ENCODE measurements at places on chromosomes 12 and 14.

DNA sequence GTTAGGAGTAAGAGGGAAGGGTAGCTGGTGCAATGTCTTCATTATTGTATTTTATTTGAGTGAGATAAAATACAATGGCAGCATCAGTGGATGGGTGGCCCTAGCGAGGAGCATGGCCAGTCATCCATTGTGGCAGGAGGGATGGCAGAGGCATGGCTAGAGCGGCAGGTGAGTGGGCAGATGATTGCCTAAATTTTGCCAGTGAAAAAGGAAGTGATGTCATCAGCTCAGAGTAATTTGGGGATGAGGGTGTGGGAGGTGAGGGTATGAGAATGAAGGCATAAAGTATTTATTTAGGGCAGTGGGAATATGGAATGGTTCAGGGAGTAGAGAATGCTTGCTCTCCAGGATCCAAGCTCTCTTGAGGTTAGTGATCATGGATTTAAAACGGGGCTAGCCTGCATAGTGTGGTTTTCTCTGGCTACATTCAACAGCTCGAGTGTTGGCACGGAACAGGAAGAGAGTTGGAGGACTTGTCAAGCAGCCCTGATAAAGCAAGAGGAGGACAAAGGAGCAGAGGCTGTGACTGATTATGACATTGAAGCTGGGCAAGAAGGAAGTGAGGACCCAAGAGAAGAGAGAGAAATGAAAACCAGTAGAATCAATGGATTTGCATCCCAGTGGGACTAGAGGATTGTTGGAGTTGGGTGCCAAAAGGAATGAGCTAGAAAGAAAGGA, 18.7 kb upstream of the SERPINA6 start:
- no peak for DNase-seq

DNA sequence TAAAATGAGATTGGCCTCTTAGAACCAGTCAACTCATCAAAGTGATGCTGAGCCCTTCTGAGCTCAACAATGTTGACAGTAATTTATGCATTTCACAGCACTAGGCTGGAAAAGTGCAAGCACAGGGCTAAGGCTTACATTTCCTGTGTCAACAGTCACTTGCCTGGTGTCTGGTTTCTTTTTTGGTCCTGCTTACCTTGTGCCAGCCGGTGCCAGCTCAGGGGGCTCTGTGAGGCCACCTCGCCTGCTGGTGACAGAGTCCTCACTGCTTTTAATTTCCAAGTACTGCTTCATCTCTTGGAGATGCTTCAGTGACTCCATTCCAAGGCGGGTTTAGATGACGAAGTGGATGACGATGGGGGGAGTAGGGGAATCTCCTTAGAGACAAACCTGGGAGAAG, 53.1 kb upstream of the KCNA1 start:
- DNase-seq: no peak

DNA sequence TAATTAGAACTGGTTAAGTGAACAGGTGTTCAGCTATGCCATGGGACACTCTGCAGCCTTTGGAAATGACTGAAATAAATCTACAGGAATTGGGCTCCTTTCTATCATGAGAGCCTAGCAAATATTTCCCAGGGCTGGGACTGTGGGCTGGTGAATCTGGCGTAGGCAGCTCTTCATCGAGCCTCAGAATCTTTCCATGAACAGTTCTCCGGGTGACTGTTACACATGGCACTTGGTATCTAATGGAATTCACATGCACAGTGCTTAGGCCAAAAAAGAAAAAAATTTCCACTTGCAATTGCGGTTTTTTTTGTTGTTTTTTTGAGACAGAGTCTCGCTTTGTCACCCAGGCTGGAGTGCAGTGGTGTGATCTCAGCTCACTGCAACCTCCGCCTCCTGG, 32.1 kb downstream of the PRKAB1 start:
- no peak for DNase-seq

- DNase-seq: no peak
Observed at GRCh38 chr12:132329036-132329719, at the start of gene GALNT9. TSS of gene GALNT9 (minus strand) at chr12:132329589. CDS start at chr12:132329203, 386 bp downstream.

DNA sequence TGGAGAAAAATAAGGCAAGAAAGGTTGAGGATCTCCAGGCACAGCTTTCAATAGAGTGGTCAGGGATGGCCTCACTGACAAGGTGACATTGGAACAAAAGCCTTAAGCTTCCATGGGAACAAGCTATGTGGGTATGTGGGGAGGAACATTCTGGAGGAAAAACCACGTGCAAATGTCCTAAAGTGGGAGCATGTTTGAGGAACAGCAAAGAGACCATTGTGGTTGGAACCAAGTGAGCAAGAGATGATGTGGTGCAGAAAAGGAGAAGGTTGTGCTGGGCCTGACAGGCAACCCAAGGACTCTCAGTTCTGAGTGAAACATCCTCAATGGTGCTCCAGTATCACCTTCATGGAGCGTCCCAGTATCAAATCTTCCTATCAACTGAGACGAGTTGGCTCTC, 184.0 kb downstream of the CAND1 start:
- no peak for DNase-seq

DNA sequence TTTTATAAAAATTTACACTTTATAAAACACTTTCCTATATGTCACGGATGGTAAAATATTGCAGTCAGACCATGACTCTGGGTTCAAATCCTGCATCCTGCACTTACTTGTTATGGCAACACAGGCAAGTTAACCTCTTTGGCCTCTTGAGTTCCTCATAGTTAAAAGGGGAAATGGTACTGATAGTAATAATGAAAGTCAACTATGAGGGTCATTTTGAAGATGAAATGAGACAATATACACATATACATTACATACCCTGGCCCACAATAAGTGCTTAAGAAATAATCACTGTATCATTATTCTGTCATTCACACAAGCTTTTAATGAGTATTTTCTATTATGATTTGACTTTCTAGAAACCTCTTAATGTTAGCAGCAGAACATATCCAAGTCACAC, 64.4 kb downstream of the C12orf42 start:
- no peak for DNase-seq

DNA sequence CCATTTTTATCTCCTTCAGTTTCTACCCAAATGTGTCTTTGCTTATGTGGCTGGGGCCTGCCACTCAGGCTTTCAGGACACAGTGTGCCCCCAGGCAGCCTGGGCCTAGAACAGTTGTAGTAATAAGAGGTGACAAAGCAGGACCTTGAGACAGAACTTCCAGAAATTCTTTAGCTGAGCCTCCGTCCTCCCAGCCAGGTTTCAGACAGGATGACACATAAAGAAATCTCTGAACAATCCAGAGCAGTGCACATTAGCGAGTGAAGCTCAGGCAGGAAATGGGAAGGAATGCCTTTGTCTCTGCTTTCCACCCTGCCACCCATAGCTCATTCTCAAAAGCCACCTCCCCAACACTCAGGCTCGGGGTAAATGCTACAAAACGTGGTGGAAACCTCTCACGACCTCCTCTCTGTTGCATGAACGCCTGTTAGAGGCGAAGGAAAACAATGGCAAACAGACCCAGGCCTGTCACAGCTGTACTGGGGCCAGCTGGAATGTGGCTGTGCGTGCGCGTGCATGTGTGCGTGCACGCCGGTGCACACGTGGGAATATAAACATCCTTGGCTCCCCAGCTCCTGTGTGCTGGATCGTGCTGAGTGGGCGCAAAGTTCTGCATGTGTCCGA, 286.7 kb downstream of the ZFP36L1 start:
- DNase-seq: no peak

- no peak for DNase-seq
Observed at GRCh38 chr12:93922583-93923006, 225.8 kb upstream of the PLXNC1 start.

DNA sequence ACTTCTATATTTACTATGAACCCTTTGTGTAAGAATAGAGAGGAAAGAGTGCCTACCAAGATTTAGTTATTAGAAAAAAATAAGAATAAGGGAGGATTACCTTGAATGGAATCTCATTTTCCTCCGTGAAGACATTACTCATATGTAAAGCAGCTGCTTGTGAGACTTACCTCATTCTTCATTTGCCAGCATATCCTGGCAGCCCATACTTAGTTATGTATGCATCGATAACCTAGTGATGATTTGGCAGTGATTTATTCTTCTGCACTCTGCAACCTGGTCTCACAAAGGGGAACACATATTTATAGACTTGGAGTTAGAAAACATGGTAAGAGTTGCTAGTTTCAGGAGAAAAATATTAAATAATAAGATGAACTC, 56.8 kb downstream of the LRFN5 start:
- no peak for DNase-seq

GRCh38 chr12:93403988-93404803, 26.5 kb downstream of the NUDT4 start:
- no peak for DNase-seq

DNA sequence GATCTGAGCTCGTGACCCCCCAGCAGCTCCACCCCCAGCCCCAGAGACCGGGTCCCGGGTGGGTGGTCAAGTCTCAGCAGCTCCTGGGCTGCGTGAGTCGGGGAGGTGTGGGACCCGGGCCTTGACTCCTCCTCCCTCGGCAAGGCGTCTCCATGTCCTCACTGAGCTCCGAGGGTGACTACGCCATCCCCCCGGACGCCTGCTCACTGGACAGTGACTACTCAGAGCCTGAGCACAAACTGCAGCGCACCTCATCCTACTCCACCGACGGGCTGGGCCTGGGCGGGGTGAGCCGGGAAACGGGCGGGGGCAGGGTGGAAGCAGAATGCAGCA, 28.1 kb downstream of the PIGH start:
- no peak for DNase-seq

DNA sequence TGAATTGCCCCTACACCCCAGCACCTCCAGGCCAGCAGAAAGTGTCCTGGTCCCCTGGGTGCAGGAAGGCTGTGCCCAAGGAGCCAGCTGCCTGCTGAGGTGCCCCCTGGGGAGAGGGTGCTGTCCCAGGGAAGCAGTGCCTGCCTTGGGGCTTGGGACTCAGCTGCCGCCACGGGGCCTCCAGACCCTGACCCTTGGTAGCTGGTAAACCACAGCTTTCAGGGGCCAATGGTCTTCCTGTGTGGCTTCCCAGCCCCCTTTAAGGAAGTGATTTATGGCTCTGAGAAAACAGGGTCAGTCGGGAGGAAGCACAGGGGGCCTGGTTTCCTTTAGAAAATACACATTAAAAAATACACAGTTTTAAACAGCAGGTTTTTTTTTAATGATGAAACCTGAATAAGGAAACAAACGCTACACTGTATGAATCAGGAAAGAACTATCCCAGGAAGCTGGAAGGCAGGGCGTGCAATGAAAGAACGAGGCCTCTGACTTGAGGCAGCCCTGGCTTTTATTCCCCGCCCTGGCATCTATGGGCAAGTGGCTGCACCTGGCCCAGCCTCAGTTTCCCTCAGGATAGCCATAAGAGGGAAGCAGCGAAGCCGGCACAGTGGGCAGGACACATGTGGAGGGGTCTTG, 40.6 kb upstream of the EML1 start:
- DNase-seq: no peak

DNA sequence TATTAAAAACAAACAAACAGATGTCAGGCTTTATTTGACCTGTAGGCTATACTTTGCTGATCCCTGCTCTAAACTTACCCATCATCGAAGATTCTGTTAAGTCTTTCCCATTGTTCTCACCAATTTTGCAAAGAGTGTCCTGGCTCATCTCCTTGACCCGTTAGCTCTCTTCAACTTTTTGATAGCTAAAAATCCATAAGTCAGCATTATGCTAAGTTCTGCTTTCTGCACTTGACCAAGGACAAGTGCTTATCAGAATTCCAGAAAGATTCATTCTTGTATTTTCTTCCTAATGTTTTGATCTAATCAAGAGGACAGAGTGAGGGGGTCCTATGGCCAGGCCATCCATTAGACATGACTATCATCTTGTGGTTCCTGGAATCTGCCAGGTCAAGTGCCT, 503.5 kb downstream of the FUT8 start:
- DNase-seq: no peak

- DNase-seq: no peak
Observed at GRCh38 chr14:29788093-29788492, 139.6 kb downstream of the PRKD1 start.

- DNase-seq: no peak
Observed at GRCh38 chr12:112370868-112371510, 11.2 kb downstream of the HECTD4 start.

GRCh38 chr12:41527534-41528116, 339.5 kb downstream of the PDZRN4 start:
- no peak for DNase-seq

GRCh38 chr14:62777510-62777909, 267.7 kb downstream of the KCNH5 start:
- no peak for DNase-seq

- no peak for DNase-seq
Observed at GRCh38 chr12:8701046-8701660, 3.4 kb downstream of the RIMKLB start.

DNA sequence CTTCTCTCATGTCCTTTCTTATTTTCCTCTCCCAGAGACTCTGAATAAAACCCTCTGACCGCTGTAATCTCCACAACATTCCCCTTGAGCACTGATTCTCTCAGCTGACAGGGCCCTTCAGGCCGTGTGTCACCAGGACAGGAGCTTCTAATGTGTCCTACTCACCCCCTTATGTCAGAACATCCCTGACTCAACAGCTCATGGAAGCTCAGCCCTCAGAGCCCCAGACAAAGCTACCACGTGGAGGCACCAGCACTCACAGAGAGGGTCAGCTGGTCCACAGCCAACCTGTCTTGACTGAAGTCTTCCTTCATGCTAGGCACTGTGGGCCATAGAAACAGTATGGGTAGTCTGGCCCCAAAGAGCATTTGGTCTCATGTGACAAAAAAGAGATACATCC, 49.8 kb downstream of the SMUG1 start:
- no peak for DNase-seq

GRCh38 chr14:69900603-69901002, 21.4 kb downstream of the SMOC1 start:
- DNase-seq: peak; percentile 61

- no peak for DNase-seq
Observed at GRCh38 chr12:25197608-25198007, 2.6 kb downstream of the ETFRF1 start.
